ENCODE measurements at places on chromosomes 1 and 21. TPM values are rescaled to one million over a fixed set of nuclear protein-coding genes. Genes with fewer than 3 reads are reported as not detected.

Gene CNR2
- 15.1 TPM for total RNA-seq

Gene GPX7
- total RNA-seq = 2.6 TPM

Gene PGD
- total RNA-seq = 201 TPM

DNA sequence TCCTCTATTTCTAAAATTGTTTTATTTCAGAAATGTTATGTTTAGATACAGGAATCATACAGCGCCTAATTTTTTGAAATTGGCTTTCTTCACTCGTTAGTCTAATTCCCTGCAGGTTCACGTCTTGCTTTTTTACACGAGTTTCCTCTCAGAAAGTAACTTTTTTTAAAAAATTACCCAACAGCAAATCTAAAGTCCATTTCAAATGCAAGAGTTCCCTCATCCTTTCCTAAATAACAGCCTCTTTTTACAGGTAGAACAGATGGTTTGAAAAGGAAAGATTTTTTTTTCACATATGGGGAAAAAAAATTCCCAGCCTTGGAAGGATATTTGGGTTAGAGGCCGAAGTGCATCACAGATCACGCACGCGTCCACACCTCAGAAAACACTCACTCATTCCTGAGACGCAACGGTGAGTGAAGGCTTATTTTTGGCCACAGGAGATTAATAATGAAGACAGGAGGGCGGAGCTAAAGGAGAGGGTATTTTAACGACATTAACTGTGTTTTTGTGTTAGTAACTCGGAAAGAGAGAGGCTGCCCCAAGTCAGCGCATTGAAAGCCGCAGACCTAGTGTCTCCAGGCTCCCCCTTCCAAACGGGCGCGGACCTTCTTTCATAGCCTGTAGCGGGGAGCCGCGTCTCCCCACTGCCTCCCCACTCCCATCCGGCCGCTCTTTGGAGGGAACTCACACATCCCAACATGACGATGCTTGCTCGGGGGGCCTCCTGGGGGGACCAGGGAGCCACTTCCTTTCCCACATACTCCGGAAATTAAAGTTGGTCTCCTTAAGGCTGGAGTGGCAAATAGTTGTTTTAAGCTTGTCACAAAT lies 969 bp upstream of the RIPK4 start:
- no peak overlapping the region for H3K4me3 ChIP-seq
- peaks cover 32% of the 10 kb centered on the region for H3K27me3 ChIP-seq
- DNase-seq = no peak
- no peaks in the 10 kb centered on the region for H3K4me1 ChIP-seq

DNA sequence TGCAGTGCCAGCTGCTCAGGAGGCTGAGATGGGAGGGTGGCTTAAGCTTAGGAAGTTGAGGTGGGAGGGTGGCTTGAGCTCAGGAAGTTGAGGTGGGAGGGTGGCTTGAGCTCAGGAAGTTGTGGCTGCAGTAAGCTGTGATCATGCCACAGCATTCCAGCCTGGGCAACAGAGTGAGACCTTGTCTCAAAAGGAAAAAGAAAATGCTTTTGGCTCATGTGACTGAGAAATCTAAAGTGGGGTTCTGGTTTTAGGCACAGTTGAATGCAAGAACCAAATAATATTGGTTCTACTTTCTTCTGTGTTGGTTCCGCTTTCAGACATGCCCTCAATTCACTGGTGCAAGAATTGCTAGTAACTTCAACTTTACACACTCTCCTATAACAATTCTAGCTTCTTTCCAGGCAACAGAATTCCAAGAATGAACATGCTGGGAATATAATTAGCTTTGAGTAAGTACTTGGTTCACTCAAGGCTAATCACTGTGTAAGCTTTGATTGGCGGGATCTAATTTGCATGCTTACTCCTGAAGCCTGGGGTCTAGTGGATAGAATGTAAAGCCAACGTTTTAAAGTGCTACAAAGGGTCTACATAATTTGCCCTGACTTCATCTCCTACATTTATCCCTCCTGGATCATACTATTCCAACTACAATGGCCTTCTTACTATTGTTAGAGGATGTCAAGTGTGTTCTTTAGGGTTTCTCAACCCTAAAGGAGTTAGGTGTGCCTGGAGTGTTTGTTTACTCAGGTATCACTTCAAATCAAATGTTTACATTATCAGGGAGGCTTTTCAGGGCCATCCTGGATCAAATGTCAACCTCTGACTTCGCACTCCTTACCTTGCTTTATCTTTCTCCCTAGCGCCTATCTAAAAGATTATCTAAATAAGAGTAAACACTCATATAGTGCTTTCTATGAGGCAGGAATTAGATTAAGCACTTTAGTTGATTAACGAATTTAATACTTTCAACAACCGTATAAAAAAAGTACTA lies 115.1 kb downstream of the SLC16A1 start:
- no peak overlapping the region for H3K4me3 ChIP-seq
- H3K4me1 ChIP-seq = peaks cover 12% of the 10 kb centered on the region
- no peak overlapping the region for H3K27ac ChIP-seq
- no peaks in the 10 kb centered on the region for H3K27me3 ChIP-seq
- DNase-seq = peak; percentile 40

GRCh38 chr21:32712641-32713040 lies 15.2 kb downstream of the SYNJ1 start:
- no peak overlapping the region for H3K4me3 ChIP-seq
- DNase-seq = no peak
- H3K27me3 ChIP-seq = no peaks in the 10 kb centered on the region
- no peak overlapping the region for H3K27ac ChIP-seq

- H3K4me3 ChIP-seq = no peak overlapping the region
- H3K36me3 ChIP-seq = peaks cover 18% of the 10 kb centered on the region
- peaks cover 7% of the 10 kb centered on the region for H3K4me1 ChIP-seq
- H3K27ac ChIP-seq = no peak overlapping the region
- H3K27me3 ChIP-seq = no peaks in the 10 kb centered on the region
- no peak for DNase-seq
These were observed 15.7 kb upstream of the A3GALT2 start for GRCh38 chr1:33336580-33336979.

All from GM12878 (cell line).